Stimulated activated CD8-positive, alpha-beta memory T cell treated with anti-CD3 and anti-CD28 coated beads, Interleukin-4, amount 100 ng/mL, for 1 hour (primary cell): ENCODE measurements at places on chromosomes 12 and 14.

DNA sequence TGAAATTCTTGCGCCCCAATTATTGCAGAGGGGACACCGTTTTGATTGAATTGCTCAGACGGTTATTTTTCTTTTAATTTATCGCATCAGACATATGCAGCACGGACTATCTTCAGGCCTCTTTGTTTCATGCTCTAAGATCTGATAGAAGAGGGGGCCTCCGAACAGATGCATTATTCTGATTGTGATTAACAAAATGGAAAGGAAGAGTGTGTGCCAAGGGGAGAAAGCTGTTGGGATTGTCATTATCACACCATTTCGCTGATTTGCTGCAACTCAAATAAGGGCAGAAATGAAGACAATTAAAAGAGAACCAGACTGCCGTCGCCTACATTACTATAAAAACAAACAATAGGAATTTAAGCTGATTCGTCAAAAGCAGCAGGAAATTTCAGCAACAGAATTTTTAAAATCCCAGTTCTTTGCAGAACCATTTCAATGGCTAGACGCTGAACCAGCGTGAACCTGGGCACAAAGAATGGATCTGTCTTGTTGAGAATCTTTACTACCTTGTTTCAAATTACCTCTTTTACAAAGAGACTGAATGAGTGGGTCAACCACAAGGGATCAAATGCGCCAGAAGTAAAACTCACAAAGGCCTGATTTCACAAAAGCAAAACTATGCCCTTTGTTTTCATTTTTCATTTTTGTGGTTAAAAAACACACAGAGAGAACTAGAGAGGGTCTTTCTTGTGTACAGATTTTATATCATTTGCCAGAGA, 30.6 kb downstream of the TMEM132D start:
- no peak for DNase-seq

GRCh38 chr14:88706425-88706824, 86.3 kb downstream of the EML5 start:
- no peak for DNase-seq

- DNase-seq = no peak
Measured at GRCh38 chr12:20525064-20525610, 156.8 kb downstream of the PDE3A start.

DNA sequence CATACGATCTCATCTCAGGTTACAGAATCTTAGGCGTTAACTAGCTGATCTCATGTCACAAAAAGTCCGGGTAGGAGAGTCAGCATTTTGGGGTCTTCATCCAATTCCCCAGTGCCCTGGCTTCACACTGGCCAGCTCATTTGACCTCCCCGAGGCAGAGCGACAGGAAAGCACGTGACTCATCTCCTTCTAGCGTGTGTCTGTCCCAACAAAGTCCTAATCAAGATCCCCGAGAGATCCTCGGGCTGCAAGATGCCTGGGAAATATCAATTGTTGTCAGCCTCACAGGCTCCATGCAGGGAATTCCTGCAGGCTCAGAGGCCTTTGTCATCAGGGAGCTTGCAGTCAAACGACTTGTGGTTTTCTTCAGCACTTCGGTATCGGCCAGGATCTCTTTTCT, 57.5 kb downstream of the ZNF664 start:
- no peak for DNase-seq

- peak; percentile 38 for DNase-seq
Measured at GRCh38 chr14:104708606-104709268, 15.3 kb upstream of the ADSS1 start.

DNA sequence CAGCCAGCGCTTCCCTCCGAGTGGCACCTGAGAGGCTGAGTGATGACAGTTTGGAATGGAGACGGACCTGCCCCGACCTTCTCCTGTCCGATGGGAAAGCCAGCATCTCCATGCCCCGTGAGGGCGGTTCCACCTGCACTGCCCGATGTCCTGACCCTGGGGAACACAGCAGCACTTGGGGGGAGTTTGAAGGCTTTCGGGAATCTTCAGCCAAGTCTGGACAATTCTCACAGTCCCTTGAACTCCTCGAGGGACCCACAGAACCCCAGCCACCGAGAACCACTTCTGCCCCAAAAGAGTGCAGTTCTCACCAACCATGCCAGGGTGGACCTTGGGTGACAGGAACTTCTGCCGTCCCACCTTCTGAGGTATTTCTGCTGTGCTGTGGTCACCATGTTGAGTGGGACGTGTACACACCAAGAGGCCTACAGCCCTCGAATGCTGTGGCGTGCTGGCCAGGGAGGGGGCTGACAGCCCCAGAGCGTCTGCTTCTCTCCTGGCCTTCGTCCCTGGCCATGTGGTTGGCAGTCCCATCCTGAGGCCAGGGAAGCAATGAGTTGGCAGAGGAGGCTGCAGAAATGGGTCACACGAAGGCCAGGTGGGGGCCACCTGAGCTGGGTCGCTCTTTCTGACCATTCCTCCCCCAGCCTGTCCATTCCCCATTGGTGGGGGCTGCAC, 1.0 kb downstream of the CLBA1 start:
- DNase-seq = no peak

GRCh38 chr12:41528874-41529273, 340.8 kb downstream of the PDZRN4 start:
- DNase-seq = no peak

GRCh38 chr12:109995361-109995685, 845 bp downstream of the GIT2 start:
- no peak for DNase-seq

DNA sequence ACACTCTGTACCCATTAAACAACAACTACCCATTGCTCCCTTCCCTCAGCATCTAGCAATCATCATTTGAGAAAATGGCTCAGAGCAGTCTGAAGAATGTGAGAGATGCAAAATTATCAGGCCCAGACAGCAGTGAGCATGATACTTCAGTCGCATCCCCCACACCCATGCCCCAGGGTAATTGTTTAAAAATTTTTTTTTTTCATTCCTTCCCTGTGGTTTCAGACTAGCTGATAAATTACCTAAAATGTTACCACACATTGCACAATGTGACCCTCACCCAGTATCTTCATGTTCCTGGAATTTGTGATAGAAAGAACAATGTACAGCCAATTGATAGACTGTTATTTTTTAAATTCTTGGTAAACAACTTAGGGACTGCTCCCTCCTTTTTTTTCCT, 11.3 kb upstream of the USP15 start:
- DNase-seq = no peak

- DNase-seq = no peak
Measured at GRCh38 chr14:97319691-97320090, 522.5 kb downstream of the VRK1 start.

DNA sequence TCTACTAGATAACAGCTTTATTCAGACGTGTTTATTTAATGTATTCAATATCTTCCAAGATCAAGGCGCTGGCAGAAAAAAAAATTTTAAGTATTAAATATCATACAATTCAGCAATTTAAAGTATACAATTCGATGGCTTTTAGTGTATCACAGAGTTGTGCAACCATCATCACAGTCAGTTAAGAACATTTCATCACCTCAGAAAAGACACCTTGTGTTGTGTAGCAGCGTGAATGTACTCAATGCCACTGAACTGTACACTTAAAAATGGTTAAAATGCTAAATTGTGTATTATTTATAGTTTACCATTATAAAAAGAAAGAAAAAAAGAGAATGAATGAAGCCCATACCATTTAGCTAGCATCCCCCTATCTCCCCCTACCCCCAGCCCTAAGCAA, 96.4 kb downstream of the RIN3 start:
- no peak for DNase-seq

DNA sequence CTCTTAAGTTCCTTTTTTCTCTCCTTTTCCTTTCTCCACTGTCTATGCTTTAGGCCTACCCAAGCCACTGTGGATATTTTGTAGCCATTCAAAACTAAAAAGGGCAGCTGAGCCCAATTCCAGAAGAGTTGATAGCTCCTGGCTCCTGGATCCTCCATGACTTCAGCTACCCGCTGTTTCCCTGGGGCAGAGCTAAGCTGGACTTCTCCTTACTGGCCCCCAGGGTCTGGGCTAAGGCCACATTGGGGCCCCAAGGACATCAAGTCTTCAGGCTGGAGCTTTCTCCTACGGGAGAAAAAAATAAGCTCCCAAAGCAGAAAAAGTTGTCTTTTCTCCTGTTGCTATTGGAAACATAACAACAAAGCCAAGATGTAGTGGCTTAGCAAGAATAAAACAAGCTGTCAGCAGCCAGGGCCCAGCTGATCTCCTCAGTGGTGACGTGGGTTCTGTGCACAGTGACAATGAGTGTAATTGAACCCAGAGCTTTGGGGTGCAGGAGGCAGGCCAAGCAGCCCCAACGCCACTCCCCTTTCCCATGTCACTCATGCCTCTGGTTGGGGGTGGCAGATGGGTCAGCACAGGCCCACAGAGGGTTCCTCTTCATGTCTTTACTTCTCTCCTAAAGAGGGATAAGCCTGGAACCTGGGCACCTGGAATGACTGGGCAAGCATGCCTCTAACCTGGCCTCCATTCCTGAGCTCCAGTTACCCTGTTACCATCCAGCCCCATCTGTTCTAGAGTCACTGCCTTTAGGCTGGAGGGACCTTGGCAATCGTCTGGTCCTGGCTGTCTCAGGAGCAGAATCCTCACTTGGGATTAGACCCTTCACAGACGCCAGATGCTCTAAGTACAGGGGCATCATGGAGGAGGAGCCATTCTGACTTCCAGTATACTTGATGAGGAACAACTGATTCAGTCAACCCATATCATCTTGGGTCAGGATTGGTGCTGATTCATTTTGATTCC, 171.2 kb downstream of the ZFP36L1 start:
- DNase-seq = no peak

DNA sequence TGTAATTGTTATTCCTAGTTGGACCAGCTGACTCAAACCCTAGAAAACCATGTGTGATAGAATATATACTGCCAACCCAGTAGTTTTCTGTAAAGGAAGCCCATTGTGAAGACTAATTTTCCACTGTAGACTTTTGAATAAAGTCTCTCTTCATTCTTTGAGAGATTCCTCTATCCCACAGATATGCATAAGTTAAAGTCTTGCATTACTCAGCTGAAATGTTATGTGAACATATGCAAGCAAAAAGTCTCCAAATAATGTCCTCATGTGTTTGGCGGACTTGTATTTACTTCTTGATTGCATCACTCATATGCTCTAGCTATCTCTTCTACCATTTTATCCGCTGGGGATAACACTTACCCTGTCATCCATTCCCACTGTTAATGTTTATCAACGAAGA, 35.1 kb upstream of the OTOGL start:
- no peak for DNase-seq

GRCh38 chr12:96571101-96571862, 81.9 kb downstream of the CFAP54 start:
- no peak for DNase-seq

DNA sequence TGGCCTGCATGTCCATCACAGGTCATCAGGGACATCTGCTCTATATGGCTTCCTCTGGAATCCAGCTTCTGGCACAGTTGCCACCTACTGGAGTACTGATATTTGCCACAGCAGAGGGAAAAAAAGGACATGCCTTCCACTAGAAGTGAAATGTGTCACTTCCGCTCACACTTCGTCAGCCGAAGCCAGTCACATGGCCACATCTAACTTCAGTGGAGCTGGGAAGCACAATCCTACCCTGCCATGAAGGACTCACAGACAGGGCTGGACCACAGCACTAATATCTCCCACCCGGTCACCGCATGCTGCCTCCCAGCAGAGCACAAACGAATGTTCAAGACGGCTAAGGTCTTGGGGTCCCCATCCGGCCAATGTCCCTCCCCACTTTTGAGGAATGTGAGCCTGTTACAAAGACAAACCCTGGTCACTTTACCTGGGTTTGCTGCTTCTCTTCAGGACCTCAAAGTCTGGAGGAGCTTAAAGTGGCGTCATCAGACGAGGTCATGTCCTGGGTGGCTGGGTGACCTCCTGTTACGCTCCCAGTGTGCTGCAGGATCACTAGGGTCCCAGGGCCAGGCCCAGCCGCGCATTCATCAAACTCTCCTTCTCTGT, 98.6 kb downstream of the GCH1 start:
- DNase-seq = no peak

GRCh38 chr12:67630373-67631088, 18.0 kb upstream of the DYRK2 start:
- peak; percentile 64 for DNase-seq

DNA sequence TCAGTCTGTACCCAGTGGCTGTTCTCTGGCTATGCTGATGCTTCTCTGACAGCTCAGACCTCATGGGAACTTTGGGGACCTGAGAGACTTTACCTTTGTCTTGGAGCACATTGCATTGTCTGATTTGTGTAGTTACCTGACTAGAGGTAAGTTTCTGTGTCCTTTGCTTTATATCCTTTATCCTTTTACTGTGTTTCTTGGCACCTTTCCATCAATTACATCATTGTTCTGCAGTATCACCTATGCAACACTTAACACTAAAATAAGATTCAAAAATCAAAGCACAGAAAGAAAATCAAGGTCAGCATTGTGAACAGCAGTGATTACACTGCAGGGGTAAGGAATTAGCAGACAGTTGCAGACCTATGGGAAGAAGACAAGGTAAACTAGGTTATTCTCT, 43.8 kb downstream of the SLC35F4 start:
- DNase-seq = no peak

GRCh38 chr14:77024171-77024691, 4.3 kb downstream of the IRF2BPL start:
- peak; percentile 32 for DNase-seq

GRCh38 chr12:14885718-14886221, at the start of gene MGP:
Gene MGP, minus strand, starts transcription at chr12:14885854. Its CDS starts 63 bp downstream, at chr12:14885791.
- DNase-seq = no peak

DNA sequence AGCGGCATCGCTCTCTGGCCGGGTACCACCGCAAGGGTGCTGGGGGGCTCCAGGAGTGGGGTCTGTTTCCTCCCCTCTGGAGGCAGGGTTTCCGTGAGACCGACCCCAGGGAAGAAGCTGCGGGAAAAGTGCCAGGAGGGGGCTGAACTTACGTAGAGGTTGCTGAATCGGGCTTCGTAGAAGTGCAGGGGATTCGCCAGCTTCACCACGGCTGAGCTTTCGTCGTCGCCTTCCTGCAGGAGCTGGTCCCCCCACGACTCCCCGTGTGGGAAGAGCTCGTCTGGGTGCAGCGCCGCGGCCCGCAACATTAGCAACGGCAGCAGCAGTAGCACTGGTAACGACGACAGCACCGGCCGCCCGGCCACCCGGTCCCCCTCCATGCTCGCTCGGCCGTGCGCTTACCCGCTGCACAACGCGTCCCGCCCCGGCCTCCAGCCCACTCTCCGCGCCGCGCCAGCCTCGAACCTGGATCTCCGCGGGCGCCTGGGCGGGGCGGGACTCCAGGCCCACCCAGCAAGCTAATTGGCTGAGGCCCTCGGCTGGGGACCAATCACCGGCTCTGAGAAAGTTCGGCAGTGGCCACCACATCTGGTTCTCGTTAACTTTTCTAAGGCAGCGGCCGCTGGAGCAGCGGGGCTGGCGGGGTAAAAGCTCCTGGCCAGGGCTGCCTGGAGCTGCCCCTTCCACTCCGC, at the start of gene NID2:
TSS of gene NID2 (minus strand) at position 445 of the 692 bp plus-strand sequence. CDS start at position 380, 65 bp downstream.
- no peak for DNase-seq

DNA sequence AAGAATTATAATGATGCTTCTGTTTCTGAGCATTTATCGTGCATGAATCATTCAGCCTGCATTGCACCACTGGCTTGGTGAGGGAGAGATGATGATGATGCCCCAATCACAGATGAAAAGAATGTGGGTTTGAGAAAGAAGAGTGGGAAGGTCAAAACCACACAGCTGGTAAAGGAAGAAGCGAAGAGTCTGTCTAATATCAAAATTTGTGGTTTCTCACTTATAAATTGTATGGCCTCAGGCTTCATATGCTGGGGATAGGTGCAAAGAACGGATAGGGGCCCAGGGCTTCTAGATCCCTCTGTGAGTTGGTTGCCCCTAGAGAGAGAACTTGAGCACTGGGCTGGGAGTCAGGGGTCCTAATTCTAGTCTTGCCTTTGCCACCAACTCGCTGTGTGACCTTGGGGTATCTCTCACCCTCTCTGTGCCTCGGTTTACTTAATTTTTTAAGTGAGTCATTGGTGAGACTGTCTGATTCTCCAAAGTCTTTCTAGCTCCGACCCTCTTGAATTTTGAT, 2.2 kb downstream of the OASL start:
- DNase-seq = no peak
